ENCODE measurements at places on chromosomes 12 and 14.

GRCh38 chr12:9745199-9745598, 12.3 kb upstream of the CLECL1 start:
- DNase-seq = no peak

- DNase-seq = no peak
Measured at GRCh38 chr14:76334316-76334715, 41.6 kb upstream of the ESRRB start.

DNA sequence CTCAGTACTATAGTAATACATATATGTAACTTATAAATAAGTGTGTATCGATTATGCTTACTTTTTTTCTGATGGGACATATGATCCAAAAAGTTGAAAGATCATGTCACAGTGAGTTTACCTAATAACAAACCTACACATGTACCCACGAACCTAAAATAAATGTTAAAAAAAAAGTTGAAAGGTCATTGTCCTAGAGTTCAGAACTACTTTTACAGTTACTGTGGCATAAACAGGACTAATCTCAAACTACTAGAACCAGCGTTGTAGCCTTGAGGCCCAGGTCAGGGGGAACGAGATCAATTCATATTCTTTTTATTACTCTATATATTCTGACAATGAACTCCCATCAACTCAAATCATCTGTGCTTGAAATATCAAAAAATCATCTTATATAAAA, 81.8 kb downstream of the ITPR2 start:
- DNase-seq = no peak

DNA sequence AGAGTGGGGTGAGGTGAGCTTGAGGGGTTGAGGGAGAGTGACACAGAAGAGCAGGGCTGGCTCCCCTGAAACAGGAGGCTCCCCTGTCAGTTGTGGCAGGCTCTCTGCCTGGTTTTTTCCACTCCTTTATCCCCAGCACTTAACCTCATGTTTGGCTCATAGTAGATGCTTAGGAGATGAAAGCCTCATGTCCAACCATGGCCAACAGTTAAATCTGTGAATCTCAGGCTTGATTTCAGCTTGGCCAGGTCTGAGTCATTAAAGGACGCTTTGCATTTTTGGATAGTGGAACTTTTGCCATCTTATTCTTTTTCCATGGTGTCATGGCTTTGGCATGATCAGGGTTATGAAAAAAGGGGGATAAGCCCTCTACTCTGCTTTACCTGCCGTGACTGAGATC, 117.2 kb downstream of the CACNA1C start:
- no peak for DNase-seq

- no peak for DNase-seq
Measured at GRCh38 chr12:2494486-2495192, 300.1 kb upstream of the FKBP4 start.

GRCh38 chr12:130557886-130558765, 158.0 kb downstream of the RIMBP2 start:
- no peak for DNase-seq

DNA sequence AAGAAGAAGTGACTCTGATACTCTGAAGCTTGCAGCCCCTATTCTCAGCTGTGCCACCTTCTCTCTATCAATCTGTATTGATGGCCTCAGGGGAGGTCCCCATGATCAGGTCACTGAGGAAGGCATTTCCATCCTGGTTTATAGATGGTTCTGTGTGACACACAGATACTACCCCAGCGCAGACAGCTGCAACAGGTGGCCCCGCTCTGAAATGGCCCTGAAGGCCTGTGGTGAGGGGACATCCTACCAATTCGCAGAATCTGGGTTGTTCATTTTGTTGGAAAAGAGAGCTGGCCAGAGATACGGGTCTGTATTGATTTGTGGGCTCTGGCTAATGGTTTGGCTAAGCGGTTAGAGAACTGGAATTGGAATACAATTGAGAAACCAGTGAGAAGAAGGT, 21.7 kb downstream of the DLK1 start:
- no peak for DNase-seq

- no peak for DNase-seq
Measured at GRCh38 chr12:23359975-23360701, 589.3 kb downstream of the SOX5 start.

GRCh38 chr12:122265476-122265875, 818 bp downstream of the VPS33A start:
- DNase-seq = no peak

GRCh38 chr14:34496007-34496678, 34.1 kb upstream of the SPTSSA start:
- DNase-seq = no peak

GRCh38 chr12:66011731-66012130, 118.8 kb downstream of the LLPH start:
- DNase-seq = no peak

GRCh38 chr14:100727086-100727872, 587 bp downstream of the DLK1 start:
- DNase-seq = no peak

DNA sequence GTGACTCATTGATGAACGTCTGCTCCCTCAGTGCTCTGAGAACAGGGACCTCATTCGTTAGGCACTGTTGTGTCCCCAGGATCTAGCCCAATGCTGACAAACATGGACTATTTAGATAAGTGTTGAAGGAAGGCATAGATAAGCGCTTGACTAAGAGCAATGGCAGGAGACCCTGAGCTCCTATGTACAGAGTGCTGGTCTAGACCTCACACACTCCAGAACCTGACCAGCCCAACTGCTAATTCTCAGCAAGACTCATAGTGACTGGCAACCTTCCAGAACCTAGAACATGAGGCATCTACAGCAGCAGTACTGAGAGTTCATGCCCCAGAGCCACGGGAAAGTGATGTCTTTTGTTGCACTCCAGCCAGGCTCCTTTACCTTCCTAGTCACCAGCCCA, 69.2 kb downstream of the CRACR2A start:
- no peak for DNase-seq

DNA sequence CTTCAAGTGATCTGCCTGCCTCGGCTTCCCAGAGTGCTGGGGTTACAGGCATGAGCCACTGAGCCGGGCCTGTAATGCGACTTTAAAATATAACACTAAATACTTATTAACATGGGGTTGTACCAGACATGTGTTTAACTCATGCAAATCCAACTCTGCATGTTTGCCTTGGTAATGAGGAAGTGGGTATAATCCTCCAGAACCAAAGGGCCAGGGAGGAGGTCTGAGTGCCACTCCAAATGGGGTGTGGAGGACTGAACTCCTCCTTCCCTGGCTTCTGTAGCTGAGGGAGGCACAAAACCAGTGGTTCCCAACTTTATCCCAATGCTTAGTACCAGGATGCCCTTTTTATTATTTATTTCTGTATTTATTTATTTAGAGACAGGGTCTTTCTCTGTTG, 61.6 kb upstream of the MED13L start:
- DNase-seq = no peak

GRCh38 chr12:49954863-49955830, 4.6 kb downstream of the AQP2 start:
- DNase-seq = peak; percentile 44

GRCh38 chr12:53726946-53727309, 324 bp downstream of the CALCOCO1 start:
- DNase-seq = no peak

- no peak for DNase-seq
Measured at GRCh38 chr14:30885840-30886740, 11.7 kb downstream of the COCH start.

GRCh38 chr12:59401862-59402261, 194.0 kb upstream of the SLC16A7 start:
- no peak for DNase-seq

DNA sequence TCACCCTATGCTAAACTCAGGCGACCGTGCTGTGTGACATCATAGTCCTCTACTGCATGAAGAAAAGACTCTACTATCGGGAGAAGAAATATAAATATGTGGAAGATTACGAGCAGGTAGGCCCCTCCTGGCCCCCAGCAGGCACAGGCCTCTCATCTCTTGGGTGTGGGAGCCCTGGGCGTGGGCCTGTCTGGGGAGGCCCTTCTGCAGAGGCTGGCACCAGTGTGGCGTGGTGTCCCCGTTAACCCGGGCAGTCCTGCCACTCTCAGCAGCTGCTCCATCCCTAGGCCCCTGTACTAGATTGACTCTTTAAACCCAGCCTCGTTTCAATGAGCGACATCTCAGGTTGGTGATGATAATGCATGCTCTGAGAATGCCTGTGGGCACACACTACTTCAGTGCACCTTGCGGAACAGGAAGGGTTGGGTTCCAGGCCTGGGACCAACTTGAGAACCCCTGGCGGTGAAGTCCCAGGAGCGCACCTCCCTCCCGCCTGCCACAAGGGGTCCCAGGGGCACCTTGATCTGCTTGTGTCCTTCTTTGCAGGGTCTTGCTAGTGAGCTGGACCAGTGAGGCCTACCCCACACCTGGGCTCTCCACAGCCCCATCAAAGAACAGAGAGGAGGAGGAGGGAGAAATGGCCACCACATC, 23.2 kb downstream of the P2RX4 start:
- DNase-seq = no peak

DNA sequence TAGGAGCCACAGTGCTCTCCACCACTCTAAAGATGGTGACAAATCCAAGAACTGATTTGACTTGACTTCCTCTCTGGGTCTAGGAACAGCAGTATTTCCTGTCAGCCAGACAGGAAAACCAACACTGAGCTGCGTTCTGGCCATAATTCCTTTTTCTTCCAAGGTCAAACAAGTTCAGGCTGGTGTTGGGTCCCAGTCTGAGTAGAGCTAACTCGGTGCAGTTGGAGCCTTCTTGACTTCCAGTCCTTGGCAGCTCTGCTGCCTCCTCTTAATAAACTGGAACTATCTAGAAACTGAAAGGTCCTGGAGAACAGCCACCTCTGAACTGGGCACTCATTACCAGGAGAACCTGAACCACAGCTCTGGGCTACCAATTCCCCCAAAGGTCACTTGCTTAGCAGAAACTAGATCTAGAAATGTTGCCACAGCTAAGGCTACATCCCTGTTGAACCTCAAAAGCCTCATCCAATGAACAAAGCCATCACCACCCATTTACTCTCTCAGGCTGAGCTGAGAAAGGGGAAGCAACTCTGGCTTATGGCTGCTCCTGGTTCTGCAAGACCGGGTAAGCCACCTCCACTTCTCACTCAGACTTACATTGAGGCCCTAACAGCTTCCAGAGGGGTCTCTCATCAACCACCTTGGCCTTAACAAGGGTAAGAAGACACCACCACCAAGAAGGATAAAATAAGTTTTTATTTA, 27.7 kb downstream of the MAX start:
- DNase-seq = no peak

DNA sequence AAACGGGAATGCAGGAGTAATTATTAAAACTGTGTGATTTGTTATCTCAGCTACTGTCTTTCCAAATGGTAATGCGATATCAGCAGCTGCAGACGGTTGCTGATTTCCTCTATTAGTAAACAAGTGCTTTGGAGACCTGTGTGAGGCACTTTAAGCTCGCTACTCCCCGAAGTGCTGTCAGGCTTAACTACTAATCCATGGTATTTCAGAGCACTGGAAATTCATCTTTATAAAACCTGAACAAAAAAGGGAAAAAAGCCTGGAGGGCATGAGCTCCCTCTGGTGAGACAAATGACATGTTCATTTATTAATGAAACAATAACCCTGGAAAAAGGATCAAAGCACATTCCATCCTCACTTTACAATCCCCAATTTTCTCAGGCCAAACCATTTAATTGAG, 143.6 kb upstream of the OTX2 start:
- no peak for DNase-seq
